ENCODE measurements at places on chromosomes 2 and 18.

DNA sequence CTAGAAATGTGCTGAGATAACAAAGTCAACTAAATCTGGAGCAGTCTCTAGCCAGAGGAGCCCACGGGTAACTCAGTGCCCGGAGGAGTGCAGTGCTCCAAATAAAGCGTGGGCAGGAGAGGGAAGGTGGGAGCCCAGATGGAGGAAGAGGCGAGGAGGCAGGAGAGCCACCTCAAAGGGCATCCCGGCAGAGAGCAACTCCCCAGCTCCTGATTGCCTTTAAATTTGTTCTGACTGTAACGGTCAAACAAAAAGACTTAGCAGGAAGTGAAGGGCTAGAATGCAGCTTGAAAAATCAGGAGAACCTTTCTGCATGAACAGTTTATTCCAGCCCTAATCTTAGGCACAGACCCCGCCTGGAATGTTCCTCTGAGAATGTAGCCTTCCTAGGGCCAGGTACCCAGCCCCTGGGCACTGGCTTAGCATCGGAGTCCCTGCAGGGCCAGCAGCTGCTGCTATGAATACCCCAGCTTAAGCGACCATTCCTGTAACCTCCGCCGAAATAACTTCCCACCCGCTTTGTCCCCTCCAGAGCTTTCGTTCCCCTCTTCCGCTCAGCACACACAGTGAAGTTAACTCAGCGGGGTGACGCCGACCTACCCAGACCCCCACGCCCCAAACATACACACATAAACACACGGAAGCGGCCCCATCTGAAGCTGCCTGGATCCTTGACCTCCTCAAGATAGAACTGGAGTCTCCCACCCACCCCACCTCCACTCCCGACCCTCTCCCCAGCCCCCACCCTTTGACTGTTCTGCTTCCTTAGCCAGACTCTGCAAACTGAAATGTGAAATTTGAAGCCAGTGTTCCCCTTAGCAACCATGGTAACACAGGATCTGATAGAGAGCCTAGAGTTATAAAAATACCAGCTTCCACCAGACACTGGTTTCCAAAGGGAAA, 123.2 kb downstream of the SMAD7 start:
- DNase-seq = no peak

GRCh38 chr2:95074663-95075439, 46.8 kb downstream of the MRPS5 start:
- peak; percentile 78 for DNase-seq

- DNase-seq = no peak
Observed at GRCh38 chr2:237139123-237139675, 53.5 kb downstream of the COPS8 start.

DNA sequence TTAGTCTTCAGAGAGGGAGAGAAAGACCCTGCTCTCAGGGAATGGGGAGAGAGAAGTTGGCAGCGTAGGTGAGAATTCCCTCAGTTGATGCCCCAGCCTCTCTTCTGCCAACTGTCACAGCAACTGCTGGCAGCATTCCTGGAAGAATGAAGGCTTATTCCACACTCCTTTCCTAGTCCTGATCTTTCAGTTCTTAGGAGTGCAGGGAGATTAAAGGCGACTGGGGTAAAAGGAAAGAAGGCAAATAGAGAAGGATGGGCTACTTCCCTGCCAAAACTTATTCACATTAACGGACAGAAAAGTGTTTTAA, 65.9 kb upstream of the ACAA2 start:
- no peak for DNase-seq

DNA sequence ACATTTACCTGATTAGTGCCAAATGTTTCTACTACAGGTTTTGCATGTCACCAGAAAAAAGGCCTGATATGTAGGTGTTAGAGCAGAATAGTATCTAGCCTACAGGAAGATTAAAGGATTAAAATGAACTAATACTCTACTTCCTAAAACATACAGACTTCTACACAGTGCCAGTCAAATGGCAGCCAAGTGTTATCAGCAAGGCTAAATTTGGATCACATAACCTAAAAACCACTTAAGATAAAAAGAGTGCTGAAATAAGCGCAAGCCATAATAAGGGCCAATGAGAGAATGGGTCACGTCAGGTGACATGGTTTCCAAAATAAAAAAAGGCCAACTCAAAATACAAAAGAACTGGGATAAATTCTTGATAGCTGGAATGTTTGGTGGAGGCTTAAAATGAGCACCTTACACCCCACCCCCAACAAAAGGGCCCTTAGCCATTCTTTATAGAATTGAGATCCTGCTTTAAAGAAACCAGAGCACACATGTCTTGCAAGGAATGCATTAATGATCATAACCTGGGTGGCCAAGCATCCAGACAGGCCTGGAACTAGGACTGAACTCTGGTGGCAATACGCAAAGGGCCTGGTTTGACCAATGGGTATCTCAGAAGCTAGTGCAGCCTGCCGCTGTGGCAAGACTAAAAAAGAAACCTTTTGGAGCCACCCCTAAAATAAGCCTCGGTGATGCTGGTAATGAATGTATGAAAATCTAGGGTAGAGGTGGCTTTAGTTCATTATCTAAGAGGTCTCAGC, 32.4 kb downstream of the IRS1 start:
- no peak for DNase-seq

GRCh38 chr2:6183226-6183625, 491.0 kb downstream of the SOX11 start:
- peak; percentile 78 for DNase-seq
